Fibroblast of skin of left biceps (primary cell): ENCODE measurements at places on chromosomes 7 and 10.

GRCh38 chr10:33901166-33901565, 566.7 kb upstream of the NRP1 start:
- peak; percentile 50 for DNase-seq

- no peak for DNase-seq
These were observed 48.6 kb upstream of the NRP1 start for GRCh38 chr10:33382921-33383713.

GRCh38 chr10:22444219-22444788, 99.0 kb downstream of the SPAG6 start:
- DNase-seq, result no peak

- no peak for DNase-seq
These were observed 574.9 kb downstream of the CCSER2 start for GRCh38 chr10:84903320-84903719.

- no peak for DNase-seq
These were observed 338.3 kb downstream of the CXCL12 start for GRCh38 chr10:44046605-44047004.

DNA sequence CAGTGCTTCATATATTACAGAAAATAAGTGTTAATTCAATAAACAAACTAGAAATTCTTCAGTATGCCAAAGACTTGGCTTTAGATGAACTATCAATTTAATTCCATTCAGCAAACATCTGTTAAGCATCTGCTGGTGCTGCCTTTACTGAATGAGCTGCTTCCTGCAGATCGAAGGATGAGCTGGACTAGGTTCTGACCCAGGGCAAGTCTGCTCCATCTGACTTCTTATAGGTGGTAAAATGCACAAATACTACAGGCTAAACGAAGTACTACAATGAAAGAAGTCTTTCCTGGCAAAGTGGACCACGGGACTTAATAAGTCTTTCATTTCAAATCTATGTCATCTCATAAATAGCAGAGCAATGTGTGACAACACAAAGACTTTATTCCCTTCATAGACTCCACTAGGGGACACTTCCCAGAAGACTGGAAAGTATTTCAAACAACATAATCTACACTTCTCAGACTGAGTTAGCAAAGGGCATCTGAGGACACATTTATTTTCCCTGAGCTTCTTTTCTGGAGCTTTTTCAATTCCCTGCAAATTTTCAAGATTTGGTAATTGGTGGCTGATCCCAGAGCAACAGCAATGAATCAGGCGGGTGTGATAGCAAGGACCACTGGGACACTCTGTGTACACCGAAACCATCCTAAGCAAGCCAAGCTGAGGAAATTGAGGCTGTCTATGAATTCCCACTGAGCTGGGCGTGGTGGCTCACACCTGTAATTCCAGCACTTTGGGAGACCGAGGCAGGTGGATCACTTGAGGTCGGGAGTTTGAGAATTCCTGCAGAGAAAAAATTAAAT, 108.9 kb upstream of the FRMD4A start:
- DNase-seq, result no peak

DNA sequence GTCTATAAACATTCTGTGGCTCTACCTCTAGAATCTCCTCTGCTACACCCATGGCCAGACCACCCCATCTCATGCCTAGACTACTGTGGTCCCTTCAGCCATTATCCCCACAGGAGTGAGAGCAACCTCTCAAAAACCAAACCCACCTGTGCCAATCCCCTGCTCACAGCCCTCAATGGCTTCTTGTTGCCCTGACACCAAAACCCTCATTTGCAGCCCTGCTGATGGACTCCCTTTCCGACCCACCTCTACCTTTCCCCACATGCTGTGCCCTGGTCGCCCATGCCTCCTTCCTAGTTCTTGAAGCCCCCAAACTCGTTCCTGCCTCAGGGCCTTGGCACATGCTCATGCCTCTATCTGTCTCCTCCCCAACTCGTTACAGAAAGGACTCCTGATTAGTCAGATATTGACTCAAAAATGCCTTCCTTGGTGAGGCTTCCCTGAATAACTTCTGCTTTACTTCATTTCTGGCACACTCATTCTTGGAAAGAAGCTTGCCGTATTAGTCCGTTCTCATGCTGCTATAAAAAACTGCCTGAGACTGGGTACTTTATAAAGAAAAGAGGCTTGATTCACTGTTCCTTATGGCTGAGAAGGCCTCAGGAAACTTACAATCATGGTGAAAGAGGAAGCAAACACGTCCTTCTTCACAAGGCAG, 104.2 kb downstream of the TEX36 start:
- DNase-seq, result no peak

- no peak for DNase-seq
These were observed 10.8 kb downstream of the PLXNA4 start for GRCh38 chr7:132565441-132565840.

GRCh38 chr7:26292768-26293560, 1.3 kb downstream of the SNX10 start:
- no peak for DNase-seq

- DNase-seq, result no peak
These were observed 13.2 kb downstream of the ATE1 start for GRCh38 chr10:121914661-121915060.

- no peak for DNase-seq
These were observed 3.1 kb upstream of the IFIT1B start for GRCh38 chr10:89374713-89375141.

GRCh38 chr10:86356296-86356695, 10.3 kb downstream of the GRID1 start:
- no peak for DNase-seq

- no peak for DNase-seq
These were observed 27.1 kb upstream of the VCL start for GRCh38 chr10:73970845-73971244.

DNA sequence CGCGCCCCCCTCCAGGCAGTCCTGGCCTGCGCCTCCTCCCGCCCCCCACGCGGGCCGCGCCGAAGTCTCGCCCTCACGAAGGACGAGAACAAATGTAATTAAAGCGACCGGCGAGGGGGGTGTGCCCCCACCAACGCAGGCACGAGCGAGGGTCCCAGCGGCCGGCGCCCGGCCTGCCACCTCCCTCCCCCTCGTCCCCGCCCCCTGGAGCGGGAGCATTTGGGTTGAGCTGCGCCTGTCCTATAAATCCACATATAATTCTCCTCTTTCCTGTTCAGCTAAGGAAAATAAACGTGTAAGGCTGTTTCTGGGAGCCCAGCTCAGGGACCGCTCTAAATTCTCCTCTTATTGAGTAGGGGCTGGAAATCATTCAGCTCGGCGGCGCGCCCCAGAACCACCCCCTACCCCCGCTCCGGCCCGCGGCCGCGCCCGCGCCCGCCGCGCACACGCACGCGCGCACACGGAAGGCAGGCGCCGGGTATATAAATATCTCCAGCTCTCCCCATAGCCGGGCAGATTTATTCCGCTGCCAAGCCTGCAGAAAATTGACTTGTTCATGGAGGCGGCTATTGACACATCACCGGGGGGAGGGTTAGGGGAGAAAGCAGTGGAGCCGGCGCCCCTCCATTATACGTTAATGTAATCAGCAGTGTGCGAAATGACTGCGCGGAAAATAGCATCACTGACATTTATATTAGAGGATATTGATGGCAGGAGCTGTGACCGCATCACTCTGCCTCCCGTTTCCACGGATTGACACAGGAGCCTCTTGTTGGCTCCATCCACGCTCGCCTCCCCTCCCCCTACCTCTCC, 61.6 kb upstream of the BTRC start:
- DNase-seq, result no peak

DNA sequence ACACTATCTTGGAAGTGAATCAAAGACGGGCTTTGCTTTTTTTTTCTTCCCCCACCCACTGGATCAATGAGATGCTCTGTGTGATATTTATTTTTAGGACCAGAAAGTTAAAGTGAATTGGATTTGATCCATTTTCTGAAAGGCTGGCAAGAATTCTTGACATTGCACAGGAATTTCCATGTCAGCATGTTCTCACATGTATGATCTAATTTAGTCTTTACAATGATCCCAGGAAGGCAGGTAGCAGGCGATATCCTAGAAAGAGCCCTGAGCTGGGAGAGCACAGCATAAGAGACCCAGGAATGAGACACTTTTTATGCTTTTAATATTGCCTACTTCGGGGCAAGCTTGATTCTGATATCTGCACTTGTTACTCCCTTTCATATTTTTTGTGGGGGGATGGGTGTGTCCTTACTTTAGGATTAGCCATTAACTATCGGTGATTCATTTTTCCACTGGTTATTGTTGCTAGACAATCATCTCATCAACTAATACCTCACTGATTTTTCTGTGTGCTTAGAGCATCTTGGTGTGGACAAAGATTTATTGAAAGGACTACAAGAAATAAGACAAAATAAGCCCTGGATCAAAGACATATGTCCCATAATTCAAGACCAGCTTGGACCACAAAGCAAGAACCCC, 58.1 kb downstream of the NRP1 start:
- no peak for DNase-seq

DNA sequence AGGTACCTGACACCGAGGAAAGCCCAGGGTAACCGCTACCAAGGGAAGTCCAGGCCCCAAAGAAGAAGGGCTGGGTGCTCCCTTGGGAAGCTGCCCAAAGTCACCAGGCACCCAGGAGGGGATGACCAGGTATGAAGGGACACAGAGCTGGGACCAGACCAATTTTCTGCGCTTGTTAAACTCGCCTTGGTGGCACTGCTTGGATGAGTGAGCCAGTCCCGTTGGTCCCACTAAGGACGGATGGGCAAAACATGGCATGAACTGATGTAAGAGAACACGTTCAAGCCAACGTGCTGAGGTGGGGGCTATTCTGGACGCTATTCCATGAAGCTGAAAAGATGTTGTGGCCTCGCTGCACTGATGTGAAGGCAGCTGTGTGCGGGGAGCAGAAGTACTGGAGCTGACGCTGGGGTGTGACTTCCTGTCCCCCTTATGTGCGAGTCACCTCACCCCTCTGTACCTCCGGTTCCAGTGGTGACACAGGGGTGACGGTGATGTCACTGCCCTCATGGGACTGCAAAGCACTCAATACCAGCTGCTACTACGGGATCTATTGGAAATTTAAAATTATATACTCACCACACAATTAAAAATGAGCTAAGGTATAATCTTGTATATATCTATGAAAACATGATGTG, 73.6 kb downstream of the COBL start:
- no peak for DNase-seq

- no peak for DNase-seq
These were observed 29.3 kb upstream of the KCNK18 start for GRCh38 chr10:117167789-117168674.

- peak; percentile 13 for DNase-seq
These were observed 47.3 kb upstream of the OIT3 start for GRCh38 chr10:72846238-72846637.

GRCh38 chr7:152313831-152314604, 121.8 kb downstream of the KMT2C start:
- peak; percentile 64 for DNase-seq

DNA sequence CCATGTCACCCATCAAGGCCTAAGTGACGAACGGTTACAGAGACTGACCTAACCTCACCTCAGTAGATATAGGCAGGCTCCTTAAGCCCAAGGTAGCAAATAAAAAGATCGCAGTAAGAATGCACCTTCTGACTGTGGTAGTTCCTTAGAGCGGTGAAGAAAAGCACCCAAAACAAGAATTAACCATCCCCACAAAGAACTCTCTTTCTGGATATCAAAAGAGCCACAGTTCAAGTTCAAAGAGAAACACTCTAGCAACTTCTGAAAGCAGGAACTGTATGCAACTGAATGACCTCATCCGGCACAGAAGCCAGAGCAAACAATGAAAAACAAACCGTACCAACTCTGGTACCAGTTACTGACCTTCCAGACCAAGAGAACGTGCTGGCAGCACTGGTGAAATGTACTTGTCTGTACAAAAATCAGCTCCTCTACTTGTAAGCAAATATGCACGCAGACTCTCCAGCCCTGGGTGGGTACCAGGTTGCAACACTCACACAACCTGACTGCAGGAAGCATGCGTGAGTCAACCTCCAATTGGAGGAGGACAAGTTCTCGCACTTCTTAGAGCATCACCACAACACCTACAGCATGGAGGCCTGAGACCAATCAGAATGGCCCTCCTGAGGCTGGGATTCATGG, 202.7 kb downstream of the FAM107B start:
- DNase-seq, result no peak

DNA sequence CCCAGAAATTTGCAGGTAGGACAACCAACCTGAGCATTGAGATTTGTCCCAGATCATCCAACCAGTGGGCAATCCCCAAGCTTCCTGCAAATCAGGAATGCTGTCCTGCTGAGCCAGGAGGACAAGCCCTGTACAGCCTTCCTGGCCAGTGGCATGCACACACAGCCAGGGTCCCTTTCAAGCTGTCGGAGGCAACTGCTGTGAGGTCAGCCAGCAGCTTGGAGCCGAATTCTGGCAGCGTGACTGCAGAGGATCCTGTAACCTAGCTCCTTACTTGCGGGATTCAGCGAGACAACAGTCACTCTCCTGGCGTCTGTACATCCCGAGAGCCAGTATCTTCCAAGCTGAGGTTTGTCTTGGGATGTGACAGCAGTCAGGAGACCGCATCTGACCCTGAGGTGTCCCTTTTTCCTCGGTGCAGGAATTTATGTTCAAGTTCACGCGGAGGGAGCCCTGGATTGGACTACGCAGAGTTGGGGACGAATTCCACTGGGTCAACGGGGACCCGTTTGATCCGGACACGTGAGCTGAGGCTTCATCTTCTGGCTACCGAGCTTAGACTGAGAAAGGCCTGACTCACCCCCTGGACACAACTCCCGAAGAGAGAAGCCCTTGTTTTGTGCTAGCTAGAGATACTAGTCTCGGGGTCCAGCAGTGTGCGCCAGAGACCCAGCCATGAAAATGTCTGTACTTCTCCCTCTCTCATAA, 18.3 kb downstream of the CLEC2L start:
- no peak for DNase-seq

DNA sequence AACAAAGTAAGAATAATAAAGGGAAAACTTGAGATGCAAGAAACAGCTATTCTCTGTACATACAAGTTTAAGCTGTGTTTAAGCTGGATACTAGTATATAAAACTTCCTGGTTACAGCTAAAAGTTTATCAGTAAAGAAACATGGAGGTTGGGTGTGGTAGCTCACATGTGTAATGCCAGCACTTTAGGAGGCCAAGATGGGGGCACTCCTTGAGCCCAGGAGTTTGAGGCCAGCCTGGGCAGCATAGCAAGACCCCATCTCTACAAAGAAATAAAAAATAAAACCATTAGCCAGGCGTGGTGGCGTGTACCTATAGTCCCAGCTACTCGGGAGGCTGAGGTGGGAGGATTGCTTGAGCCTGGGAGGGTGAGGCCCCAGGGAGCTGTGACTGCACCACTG, 3.2 kb downstream of the RSU1 start:
- no peak for DNase-seq

DNA sequence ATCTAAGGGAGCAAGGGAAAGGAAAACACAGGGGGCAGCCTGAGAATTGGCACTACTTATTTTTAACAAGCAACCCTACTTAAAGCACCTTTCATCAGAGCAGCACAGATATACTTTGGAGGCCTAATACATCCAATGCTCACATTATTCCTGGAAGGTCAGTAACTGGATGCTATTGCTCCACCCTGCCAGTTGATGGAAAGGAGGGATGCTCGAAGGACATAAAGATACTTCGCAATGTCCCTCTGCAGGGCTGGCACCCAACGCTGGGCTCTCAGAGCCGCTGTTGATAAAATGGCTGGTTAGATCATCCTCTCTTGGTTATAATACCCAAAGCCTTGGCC, 307.9 kb upstream of the AOAH start:
- no peak for DNase-seq
